T follicular helper cell (primary cell): ENCODE measurements at places on chromosomes 6 and 20.

DNA sequence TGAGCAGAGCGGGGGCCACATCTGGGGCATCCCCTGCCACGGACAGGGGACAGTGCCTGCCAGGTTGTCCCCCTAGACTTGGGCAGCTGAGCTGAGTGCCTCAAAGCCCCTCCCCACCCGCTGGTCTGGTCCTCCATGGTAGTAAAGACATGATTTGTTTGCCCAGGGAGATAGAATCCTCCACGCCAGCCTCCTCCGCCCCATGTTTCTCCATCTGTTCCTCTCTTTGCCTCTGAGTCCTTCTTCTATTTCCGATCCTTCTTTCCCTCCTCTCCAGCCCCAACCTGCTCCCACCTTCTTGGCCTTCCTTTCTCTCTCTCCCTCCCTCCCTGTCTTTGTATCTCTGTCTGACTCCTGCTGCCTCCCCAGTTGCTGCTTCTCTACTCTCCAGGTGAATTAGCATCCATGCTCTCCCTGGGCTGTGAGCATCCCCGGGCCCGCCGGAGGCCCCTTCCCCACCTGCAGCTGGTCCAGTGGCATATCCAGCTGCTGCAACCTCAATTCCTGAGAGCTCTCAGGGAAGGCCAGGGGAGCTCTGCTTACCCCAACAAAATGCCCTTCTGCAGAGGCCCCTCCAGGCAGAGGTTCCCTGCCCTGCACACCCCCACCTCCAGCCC is 45.8 kb downstream of the CPNE5 start:
- no peak for DNase-seq

- DNase-seq: no peak
Measured at GRCh38 chr6:107400616-107401147, 58.7 kb downstream of the PDSS2 start.

- DNase-seq: no peak
Measured at GRCh38 chr6:53440336-53440945, 91.7 kb upstream of the ELOVL5 start.

GRCh38 chr6:39228111-39228971 is 934 bp downstream of the KCNK5 start:
- no peak for DNase-seq

- DNase-seq: no peak
Measured at GRCh38 chr6:36610041-36610955, 16.1 kb downstream of the SRSF3 start.

GRCh38 chr6:31586008-31586407 is at the start of gene LST1:
LST1 (plus strand) TSS chr6:31586277; CDS start chr6:31587300, 1,023 bp downstream.
- no peak for DNase-seq

DNA sequence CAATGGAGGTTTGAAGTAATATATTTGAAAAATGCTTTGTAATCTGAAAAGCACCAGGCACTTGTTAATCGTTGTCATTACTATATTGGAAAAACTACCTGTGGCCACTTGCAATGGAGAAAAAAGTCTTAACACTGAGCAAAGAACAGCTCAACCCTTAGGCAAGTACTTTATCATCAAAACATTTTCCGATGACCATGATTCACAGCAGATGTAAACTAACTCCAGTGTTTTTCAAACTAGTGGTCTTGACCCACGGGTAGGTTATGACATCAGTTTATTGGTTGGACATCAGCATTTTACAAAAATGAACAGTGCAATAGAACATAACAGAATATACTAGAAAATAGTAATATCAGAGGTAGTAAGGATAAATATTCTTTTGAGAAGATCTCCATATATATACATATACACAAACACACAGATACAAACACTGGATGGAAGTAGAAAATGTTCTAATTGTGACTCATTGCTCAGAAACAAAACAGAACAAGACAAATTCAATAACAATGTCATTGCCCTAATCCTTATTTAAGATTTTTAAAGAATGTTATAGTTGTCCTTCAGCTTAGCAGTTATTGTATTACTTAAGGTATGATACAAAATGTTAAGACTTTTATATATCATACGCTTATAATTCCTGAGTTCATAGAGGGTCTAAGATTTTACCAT is 123.0 kb downstream of the PLCB1 start:
- DNase-seq: no peak

DNA sequence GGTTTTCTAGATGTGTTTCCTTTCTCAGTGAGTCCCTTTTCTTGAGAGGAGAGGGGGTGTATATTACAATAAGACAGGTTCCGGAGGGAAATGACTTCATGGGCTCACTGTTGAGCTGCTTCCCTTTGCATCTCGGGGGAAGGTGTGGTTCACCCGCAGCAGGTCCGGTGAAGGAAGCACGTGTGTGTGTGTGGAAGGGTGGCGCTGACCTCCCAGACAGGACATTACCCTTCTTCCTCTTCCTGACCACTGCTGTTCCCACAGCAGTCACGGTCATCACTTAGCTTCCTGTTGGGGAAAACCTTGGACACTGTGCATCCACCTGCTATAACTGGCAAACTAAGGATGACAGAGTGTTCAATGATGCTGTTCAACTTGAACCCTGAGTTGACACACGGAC is 83.6 kb downstream of the PLEKHG1 start:
- no peak for DNase-seq

GRCh38 chr20:47782076-47782475 is 3.2 kb downstream of the SULF2 start:
- DNase-seq: no peak

GRCh38 chr20:12535316-12535715 is 473.5 kb upstream of the SPTLC3 start:
- no peak for DNase-seq

DNA sequence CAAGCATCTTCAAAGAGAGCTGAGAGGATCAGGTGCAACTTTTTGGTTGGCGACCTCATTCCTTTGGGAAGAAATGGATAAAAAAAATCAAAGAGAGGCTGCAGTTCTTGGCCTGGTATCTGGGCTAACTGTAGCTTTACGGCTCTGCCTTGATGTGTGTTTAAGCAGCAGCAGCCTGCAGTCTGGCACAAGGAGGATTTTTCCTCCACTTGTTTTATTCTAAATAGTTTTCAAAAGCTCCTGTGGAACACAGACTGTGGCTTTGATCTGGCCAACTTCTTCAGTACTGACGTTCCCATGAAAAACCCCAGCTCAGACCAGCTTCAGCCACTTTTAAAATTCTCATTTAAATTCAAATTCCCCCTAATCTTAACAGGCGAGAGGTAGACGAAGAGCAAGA is 137.3 kb downstream of the HDGFL1 start:
- DNase-seq: no peak

DNA sequence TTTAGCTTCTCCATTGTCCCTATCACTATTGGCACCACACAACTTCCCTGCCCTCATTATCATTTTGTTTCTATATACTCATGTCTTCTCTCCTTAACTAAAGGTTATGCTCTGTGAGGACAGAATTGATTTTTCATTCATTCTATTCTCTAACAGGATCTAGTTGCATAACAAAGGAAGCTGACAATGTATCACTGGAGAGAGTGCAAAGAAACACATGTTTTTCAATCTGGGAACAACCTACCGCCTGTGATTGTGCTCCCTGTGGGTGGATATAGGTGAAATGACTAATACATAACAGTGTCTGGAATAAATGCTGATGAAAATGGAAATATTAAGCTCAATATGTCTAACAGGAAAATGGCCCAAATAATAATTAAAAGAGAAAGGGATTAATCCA is 56.6 kb downstream of the COL12A1 start:
- DNase-seq: no peak

DNA sequence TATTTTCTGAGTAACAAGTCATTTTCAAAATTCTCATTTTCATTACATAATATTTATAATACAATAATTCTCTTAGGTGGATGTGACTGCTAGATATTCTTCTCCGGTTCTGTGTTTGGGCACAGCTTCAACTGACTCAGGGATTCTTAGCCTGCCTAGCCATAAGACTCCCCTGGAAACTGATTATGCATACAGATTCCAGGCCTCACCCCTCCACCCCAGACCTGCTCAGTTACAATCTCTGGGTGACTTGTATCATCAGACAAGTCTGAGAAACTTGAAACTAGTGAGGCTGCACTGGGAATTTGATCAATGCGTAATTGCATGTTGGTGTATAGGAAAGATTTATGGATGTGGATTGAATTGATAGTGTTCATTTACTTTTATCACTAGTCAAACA is 25.4 kb downstream of the FLRT3 start:
- DNase-seq: no peak
